ENCODE measurements at places on chromosomes 3 and 15.

DNA sequence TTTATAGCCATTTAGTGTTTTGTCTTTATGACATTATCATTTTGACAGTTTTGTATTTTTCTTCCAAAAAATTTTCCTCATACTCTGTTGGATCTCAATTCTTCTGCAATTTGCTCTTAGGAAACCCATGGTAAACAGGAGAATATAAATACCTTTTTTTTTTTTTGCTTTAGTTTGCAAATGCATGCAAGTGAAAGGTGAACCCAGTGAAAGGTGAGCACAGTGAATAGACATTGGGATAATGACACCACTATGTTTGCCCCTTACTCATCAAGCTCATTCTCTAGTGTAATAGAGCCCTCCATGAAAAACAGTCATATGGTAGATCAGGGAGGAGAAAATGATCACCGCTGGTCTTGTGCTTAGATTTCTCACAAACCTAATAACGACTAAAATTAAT is 59.0 kb upstream of the TRPC1 start:
- no peak for DNase-seq

DNA sequence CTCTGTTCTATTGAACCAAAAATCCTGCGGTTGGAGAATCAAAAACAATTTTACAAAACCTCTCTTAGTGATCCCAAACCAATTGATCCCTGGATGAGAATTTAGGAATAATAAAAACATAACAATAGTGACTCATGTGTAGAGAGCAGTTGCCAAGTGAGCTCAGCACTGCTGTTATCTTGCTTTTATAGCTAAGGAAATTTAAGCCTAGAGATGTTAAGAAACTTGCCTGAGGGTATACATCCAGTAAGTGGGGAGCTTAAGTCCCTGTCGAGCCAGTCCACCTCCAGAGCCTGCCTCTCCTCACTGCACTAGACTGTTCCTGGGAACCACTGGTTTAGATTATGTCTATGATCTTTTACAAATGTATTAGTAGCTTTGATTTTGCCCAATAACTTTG is 358.4 kb upstream of the LMCD1 start:
- DNase-seq: no peak

- no peak for DNase-seq
Observed at GRCh38 chr3:167864552-167864874, 129.0 kb downstream of the SERPINI1 start.

DNA sequence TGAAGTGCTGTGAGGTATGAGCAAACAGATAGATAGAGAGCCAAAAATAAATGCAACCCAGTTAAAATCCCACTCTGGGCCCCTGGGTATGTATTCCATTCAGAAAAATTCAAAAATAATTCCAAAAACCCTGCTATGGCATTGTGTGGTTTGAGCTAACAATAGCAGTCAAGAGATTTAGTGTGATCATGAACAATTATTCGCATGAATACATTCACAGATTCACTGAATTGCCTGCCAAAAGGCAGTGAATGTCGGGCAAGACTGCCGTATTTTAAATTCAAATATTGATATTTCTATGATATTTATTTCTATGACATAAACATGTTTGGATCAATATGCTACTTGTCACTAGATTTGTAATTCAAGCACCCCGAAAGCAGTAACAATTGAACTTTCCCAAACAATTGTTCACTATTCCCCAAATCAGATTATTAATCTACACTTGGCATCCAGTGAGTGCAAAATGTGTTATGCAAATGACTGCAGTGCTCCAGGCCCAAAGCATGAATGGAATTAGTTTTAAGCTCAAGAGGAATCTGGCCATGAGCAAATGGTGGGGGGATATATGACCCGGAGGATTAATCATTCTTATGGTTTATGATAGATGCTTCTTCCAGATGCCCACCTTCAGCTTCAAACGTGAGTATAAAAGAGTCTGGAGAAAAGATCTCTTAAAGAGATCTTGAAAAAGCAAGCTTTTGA is 417.0 kb upstream of the MEIS2 start:
- DNase-seq: no peak

DNA sequence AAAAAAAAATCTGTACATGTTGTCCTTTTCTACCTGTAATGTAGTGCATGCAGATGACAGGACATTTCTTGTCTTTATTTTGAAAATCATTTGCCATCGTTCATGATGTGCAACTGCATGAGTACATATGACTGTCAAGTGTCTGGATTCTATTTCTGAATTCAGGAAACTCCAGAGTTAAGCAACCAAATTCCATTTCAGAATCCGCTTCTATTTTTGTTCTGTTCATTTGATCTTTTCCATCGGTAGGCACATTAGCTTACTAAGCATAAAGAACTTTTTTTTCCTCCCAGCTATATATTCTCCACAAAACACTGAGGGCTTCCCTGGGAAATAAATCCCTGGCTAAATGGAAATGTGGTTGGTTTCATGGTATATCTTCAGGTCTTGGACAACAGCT is 365.6 kb downstream of the PTPRG start:
- no peak for DNase-seq

DNA sequence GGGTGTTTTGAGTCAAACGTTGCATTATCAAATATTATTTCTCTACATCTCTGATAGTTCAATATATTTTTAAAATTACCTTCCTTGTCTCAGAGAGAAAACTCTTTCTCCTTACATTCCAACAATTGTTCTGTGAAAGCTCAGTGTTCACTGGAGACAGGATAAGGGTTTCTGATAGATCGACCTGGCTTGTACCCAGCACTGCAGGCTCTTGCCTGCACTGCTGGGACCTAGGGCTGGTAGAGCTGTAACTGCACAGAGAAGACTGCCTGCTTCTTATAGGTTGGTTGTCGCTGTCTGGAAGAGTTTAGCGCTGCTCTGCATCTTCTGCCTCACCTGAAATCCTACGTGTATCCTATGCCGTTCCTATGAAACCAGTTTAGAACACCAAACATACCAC is 249.9 kb upstream of the LRTM1 start:
- DNase-seq: no peak

- no peak for DNase-seq
Observed at GRCh38 chr3:30749230-30749629, 142.8 kb downstream of the TGFBR2 start.

DNA sequence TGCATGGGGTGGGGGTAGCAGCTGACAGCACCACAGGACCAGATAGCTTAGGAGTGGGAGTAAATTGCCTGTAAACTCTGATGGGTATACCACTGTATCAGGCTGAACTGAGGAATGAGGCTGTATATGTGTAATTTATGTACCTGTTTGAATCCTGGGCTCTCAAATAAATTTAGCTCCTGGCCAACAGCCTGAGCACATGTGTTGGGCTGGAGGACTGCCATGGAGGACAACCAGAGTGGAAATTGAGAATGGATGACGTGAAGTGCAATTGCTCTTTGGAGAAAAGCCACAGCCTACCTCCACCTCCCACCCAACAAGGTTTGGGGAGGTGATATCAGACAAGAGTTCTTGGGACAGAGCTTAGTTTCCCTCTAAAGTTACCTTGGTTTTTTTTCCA is 328.6 kb upstream of the PROK2 start:
- no peak for DNase-seq

GRCh38 chr15:46177219-46177618 is 542.4 kb downstream of the SQOR start:
- DNase-seq: no peak

All from stimulated activated CD4-positive, alpha-beta T cell treated with anti-CD3 and anti-CD28 coated beads, Interleukin-12 subunit alpha, Interleukin-12 subunit beta, amount 100 ng/mL, for 48 hours (primary cell).